ENCODE measurements at places on chromosomes 7 and 10.

DNA sequence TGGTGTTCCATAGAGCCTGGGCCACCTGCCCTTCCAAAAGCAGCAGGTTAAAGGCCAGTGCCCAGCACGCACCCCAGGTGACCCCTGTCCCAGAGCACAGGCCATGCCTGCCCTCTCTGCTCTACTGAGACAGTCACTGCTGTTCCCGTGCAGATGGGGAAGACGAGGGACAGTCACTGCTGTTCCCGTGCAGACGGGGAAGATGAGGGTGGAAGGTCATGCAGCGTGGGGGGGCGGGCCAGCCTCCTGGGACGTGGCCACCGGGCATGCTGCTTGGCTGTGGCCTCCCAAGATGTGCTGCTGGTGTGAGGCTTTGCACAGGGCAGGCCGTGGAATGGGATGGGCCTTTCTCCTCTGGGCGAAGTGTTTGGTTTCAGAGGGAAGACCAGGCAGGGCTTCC, 18.4 kb downstream of the LRRC27 start:
- no peak for DNase-seq

GRCh38 chr7:35755711-35756110, 45.1 kb upstream of the SEPTIN7 start:
- no peak for DNase-seq

DNA sequence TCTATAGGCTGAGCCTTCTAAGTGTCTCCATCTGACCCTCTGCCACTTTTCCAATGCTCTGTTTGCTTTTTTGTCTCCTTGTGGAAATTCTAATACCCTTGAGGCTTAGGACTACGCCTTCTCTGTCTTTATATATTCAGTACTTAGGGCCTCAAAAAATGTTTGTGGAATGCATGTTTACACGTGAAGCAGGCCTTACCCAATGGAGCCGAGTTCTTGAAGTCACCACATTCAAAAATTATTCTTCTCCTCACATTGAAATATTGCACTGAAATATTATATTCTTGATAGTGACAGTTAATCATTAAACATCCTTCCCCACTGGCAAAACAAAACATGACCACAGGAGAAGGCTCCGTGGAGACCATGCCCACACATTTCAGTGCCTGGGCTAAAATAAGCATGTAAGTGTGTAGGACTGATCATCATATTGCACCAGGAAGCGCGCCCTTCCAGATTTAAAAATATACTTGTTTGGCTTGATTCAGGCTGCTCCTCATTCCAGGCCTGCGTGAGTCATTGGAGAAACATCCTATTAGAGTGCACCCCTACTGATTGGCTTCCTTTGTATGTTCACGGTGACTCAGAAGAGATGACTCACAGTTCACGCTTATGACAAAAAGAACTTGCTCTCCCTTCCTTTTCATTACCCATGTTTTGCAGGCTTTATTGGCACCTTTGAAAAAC, 307.4 kb upstream of the AOAH start:
- peak; percentile 65 for DNase-seq

DNA sequence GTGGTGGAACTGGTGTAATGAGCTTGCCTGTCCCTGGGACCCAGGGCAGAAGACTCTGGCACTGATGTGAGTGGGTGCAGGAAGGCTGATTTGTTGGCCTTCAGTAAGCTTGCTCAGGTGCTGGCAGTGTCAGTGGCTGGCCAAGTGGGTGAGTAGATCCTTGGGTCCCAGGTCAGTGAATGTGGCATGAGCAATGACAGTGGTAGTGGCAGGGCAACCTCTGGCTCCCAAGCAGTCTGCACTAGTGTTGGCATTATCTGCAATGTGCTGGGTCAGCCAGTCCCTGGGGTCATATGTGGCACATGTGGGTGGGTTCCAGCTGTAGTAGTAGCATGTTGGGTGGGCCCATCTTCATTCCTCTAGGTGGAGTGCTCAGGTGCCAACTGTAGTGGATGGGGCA, 640.9 kb upstream of the GRM3 start:
- no peak for DNase-seq

GRCh38 chr7:471866-472639, 47.6 kb downstream of the PDGFA start:
- no peak for DNase-seq

GRCh38 chr7:1872191-1873069, 202.4 kb downstream of the ELFN1 start:
- DNase-seq, result no peak

DNA sequence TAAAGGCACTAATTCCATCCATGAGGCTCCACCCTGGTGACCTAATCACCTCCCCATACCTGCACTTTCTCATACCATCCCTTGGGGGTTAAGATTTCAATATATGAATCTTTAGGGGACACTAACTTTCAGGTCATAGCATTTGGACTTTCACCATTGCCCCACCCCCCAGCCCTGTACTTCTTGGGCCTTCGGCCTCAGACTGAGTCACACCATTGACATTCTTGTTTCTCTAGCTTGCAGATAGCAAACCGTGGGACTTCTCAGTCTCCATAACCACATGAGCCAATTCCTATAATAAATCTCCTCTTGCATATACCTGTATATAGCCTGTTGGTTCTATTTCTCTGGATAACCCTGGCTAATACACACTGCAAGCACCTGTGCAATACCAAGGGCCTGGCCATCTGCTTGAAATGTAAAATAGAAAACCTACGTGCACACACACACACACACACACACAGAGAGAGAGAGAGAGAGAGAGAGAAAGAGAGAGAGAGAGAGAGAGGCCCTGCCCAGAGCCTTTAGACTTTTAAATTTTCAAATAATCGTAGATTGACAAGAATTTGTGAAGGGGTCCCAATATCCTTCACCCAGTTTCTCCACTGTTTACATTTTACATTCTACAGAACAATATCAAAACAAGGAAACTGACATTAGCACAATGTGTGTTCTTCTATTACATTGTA, 25.3 kb downstream of the ANXA8 start:
- DNase-seq, result no peak

DNA sequence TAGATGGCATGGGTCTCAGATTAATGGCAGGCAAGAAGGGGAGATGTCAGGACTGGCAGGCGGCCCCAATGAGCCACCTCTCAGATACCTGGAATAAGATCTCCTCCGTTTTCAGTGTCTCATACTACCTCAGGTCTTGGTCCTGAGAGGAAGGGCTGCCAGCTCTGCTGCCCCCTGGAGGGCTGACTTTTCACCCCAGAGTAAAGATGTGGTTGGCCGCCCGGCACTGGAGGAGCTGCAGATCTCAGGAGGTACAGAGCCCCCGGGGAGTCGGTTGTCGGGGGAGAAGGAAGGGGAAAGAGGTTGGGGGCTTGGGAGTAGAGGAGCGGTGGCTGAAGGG, 642 bp upstream of the COL13A1 start:
- peak; percentile 62 for DNase-seq

DNA sequence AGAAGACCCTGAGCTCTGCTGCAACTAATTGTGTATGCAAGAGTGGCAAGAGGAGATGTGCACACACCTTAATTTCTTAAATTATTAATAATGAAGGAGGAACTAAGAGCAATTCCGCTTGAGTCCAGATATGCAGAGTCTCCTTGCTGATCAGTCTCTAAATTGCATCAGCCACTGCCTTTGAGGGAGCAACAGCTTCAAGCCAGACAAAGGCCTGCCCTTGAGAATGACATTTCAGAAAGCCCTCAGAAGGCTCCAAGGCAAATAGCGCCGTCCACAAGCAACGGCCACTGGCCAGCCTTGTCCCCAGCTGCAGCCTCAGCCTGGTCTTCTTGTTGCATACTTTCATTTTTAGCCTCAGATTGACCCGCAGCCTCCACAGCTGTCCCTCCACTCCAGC, 110.6 kb upstream of the RNF32 start:
- no peak for DNase-seq

DNA sequence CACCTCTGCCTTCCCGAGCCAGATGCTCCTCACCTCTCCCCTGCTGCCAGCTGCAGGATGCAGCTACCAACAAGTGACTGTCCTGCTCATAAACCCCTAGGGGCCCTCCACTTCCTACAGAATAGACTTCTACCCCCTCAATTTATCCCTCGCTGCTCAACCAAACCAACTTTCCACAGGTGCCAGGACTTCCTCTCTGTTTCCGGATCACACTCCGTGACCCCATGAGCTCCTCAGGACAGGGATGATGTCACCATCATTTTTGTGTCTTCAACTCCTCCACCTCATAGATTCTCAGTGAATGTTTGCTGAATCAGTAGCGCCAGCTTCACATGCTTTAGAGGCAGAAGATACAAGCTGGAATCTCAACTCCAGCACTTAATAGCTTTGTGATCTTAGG, 25.8 kb upstream of the ADRB1 start:
- no peak for DNase-seq

DNA sequence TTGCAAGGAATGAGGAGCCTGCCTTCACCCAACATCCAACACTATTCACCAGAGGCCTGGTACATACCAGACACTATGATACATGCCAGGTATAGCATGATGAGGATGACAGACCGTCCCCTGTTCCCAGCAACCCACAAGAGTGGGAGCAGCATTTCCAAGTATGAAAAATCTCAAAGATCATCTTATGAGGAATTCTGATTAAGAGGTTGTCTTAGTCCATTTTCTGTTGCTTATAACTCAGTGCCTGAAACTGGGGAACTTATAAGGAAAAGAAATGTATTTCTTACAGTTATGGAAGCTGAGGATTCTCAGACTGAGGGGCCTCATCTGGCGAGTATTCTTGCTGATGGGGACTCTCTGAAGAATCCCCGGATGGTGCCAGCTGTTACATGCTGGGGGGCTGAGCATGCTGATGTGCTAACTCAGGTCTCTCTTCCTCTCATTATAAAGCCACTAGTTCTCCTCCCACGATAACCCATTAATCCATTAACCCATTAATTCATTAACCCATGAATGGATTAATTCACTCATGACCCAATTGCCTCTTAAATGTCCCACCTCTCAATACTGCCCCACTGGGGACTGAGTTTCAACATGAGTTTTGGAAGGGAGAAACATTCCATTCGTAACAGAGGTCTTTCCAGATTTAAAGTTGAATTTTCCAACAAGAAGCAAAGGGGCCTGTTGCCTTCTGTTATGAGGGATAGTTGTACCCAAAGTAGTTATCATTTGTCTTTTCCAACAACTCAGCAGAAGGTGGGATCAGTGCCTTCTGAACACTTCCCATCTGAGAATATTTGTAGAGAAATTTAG, 173.9 kb downstream of the HERPUD2 start:
- no peak for DNase-seq

DNA sequence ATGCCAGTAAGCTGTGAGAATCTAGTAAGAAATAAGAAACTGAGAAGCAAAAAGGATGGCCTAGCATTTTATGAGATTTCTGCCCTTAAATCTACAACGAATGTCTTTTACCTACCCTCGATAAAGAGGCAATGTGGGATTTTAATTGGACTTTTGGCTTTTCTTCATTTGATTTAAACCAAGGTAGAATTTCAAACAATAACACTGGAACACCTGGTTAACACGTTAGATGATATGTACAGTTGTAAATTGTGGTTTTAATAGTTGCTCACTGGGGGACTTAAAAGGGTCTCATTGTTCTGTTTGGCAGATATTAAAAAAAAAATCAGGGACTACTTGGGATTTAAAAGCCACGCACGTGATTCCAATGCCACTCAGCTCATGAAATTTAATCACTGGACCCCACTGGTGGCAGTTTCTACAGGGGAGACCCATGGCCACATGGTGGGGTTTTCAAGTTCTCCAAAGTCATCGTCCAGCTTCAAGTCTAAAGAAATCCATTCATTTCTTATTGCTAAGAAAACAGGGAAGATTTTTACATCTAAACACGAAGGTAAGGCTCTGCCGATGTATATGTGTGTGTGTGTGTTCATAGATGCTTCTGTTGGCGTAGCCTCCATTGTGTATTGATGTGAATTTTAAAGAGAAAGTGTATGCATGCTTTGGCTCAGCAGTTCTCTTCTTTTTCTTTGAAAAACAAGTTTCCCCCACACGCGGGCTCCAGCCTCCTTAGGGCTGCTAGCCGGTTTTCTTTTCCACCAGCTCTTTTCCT, 588.6 kb upstream of the MKI67 start:
- no peak for DNase-seq

GRCh38 chr7:30176463-30177109, 41.8 kb downstream of the MTURN start:
- no peak for DNase-seq

GRCh38 chr10:113865901-113866300, 11.4 kb downstream of the NHLRC2 start:
- DNase-seq, result no peak

DNA sequence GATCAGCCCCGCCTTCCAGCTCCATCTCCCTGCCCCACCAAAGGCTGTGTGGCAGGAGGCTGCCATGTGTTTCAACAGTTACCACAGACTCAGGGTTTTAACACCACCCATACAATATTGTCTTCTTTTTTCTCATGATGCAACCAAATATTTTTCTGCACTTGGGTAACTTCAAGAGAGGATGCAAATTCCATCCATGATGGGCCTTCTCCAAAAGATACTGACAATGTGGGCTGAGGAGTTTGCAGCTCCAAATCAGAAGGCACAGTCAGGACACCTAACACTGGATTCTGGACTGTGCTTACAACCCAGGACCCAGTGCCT, 347.9 kb downstream of the GRID1 start:
- DNase-seq, result no peak

DNA sequence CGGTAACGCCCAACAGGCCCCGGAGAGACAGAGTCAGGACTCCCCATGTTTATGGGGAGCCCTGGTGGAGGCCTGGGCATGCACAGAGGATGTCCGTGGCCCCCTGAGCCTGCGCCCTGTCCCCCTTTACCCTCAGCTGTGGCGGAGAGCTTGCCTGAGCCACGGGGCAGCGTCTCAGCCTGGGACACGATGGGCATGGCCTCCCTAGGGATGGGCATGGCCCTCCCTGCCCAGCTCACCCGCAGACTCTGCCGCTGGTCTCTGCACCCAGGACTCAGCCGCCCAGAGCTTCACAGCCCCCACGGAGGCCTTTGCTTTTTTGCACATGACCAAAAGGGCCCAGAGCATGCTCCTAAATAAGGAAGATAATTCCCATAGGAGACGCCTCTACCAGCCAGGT, 394.2 kb downstream of the PTPRN2 start:
- no peak for DNase-seq

- peak; percentile 61 for DNase-seq
Measured at GRCh38 chr7:155490697-155491628, 33.0 kb downstream of the EN2 start.

DNA sequence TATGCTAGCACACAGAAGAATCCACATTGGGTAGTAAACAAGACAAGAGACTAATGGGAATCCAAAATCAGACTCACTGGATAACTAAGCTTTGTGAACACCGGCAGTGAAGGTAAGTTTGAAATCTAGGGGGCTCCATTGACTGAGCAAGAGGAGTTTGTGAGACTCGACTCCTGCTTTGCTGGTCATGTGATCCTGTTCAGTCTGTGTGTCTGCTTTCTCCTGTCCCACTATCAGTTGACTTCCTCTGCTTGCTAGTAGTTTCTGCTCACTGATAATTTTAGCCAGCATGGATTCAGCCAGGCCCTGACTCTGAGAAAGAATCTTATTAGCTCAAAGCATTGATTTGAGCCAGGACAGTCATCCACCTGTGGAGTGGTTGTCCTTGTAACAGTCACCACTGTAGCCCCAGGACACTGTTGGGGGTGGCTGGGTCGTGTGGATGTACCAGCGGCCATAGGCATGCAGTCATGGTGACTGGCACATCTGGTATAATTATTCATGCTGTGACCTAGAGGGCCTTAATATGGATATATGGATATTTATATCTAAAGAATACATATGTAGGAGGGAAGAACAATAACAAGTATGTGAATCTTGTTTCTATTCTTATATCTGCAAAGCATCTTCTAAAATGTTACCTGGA, 44.4 kb downstream of the DNAH11 start:
- no peak for DNase-seq

All from stimulated activated CD4-positive, alpha-beta T cell treated with anti-CD3 and anti-CD28 coated beads, Interleukin-15, amount 100 ng/mL, for 24 hours (primary cell).